ENCODE measurements at places on chromosomes 1 and 21.

DNA sequence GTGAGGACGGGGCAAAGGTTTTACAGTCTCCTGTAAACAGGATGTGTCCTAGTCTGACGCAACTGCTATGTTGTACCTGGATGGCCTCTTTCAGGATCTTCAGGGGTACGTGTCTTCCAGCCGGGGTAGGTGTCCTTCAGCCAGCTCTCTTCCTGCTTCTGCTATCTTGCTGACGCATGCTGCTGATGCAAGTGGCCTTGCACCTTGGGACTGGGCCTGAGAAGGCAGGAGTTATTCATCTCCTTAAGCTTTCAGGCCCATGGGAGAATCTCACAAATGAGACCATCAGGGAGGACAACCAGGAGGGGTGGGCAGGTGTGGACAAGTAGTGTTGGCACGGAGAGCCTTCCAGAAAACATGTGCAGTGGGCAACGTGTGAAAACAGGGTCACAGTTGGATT lies 7.9 kb upstream of the SPRR1B start:
- DNase-seq: no peak

DNA sequence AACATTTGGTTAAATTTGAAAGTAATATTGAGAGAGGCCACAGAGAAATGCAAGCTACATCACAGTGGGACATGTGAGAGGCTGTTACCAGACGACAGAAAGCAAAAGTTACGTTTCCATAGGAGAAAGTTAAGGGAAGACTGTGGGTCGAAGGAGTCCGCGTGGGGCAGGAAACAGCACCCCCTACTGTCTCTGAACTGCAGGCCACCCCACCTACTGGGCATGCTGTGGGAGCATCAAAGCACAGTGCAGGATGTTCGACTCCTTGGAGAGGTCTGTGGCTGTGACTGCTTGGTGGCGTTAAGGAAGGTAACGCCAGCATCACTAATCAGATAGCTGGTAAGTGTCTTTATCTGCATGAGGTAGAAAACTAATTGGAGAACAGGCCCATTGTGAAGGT lies 123.9 kb downstream of the PTBP2 start:
- no peak for DNase-seq

GRCh38 chr1:24195874-24196273 lies 8.8 kb upstream of the IFNLR1 start:
- DNase-seq: no peak

DNA sequence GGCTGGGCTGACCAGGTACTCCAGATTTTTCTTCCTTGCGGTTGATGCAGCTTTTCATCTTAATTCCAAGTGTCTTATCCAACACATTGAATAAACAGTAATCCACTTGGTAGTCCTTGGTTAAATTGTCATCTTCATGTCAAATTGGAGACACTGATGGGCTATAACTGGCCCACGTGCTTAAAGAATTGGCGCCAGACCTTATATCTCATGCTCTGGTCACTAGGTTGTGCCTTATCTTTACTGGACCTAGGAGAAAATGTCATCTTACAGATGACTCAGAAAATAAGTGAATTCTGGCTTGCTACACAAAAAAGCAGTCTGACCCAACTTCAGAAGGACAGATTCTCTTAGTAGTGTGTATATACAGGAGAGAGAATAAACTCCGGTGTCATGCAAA lies 16.2 kb downstream of the LRRC42 start:
- no peak for DNase-seq

DNA sequence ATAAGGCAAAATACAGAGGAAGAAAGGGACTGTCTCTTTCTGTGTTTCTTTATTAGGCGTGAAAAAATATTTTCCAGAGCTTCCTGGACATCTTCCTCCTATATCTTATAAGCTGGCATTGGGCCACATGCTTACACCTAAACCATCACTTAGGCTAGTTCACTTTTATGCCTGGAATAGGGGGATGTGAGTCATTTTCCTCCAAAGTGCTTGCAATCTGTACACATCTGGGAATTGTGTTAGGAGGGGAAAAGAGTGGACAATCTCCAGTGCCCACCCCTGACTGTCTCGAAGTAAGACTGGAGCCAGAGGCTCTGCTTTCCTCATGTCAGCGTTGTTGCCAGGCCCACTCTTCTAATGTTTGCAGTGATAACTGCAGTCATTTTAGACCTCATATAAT lies 29.9 kb downstream of the GIPC2 start:
- no peak for DNase-seq

DNA sequence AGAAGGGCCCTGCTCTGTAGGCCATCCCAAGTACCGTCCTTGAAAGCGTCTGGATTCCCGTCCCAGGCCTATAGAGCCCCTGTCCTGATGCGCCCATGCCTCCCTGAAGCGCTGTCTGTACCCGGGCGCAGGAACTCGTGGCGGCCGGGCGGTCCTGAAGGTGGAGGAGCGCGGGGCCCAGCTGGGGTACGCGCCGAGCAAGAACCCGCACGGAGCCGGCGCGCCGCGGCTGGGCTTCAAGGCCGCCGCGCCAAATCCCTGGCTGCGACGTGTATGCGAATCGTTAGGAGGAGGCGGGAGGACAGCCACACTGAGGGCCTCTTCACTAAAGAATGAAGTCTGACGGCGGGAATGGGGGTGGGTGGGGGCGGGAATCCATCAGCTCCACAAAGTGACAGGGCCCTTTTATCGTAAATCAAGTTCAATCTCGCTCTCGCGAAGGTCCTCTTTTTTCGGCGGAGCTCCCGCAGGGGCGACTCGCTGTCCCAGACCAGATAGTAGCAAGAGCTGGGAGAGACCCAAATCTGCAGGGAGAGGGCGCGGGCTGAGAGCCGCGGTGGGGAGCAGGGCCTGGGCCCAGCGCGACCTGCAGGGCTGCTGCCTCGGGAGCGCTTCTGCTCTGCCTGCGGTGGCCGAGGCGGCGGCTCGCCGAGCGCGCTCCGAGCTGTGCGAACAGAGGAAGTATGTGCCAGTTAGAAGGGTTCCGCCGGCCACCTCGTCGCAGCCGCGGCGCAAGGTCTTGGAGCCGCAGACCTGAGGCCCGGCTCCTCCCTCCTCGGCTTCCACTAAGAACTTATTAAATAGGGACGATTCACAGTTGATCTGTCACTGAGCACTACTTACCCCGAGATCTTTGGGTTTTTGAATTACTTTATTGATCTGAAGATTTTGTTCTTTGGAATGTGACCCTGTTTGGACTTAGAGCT lies 10.4 kb downstream of the BARHL2 start:
- DNase-seq: no peak

DNA sequence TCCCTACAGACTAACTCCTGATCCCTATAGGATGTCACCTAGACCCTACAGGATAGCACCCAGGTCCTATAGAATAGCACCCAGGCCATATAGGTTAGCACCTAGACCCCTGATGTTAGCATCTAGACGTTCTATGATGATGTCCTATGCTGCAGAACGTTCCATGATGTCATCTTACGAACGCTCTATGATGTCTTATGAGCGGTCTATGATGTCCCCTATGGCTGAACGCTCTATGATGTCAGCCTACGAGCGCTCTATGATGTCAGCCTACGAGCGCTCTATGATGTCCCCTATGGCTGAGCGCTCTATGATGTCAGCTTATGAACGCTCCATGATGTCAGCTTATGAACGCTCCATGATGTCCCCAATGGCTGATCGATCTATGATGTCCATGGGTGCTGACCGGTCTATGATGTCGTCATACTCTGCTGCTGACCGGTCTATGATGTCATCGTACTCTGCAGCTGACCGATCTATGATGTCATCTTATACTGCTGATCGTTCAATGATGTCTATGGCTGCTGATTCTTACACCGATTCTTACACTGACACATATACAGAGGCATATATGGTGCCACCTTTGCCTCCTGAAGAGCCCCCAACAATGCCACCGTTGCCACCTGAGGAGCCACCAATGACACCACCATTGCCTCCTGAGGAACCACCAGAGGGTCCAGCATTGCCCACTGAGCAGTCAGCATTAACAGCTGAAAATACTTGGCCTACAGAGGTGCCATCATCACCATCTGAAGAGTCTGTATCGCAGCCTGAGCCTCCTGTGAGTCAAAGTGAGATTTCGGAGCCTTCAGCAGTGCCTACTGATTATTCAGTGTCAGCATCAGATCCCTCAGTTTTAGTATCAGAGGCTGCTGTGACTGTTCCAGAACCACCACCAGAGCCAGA lies 9.5 kb downstream of the SON start:
- no peak for DNase-seq

GRCh38 chr1:66556161-66556611 lies 22.2 kb downstream of the SGIP1 start:
- no peak for DNase-seq

- no peak for DNase-seq
Observed at GRCh38 chr21:16945580-16945979, 567.3 kb upstream of the CXADR start.

- no peak for DNase-seq
Observed at GRCh38 chr1:47564570-47564969, 126.7 kb downstream of the FOXD2 start.

GRCh38 chr1:113929750-113930498 lies 800 bp downstream of the HIPK1 start:
- no peak for DNase-seq

DNA sequence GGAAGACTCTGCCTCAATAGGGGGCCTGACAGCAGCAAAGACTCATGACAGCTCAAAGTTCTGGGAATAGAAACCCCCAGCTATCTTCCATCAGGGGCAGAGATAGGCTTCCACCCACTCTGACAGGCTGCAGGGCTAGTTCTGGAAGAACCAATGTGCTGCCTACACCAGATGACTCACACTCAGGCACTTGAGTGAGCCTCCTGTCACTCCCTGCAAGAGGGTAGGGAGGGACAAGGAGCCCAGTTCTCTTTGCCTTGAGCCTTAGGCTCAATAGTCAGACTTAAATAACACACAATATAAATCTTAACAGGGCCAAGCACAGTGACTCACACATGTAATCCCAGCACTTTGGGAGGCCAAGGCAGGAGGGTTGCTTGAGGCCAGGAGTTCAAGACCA lies 386.4 kb downstream of the HHAT start:
- no peak for DNase-seq
